ENCODE measurements at places on chromosomes 16 and 17.

GRCh38 chr17:41098481-41098880 lies 539 bp upstream of the KRTAP4-8 start:
- no peak for DNase-seq

GRCh38 chr16:11151885-11152629 lies 103.9 kb downstream of the SOCS1 start:
- DNase-seq, result no peak

- no peak for DNase-seq
These were observed 13.7 kb downstream of the CAMKK1 start for GRCh38 chr17:3879186-3879585.

DNA sequence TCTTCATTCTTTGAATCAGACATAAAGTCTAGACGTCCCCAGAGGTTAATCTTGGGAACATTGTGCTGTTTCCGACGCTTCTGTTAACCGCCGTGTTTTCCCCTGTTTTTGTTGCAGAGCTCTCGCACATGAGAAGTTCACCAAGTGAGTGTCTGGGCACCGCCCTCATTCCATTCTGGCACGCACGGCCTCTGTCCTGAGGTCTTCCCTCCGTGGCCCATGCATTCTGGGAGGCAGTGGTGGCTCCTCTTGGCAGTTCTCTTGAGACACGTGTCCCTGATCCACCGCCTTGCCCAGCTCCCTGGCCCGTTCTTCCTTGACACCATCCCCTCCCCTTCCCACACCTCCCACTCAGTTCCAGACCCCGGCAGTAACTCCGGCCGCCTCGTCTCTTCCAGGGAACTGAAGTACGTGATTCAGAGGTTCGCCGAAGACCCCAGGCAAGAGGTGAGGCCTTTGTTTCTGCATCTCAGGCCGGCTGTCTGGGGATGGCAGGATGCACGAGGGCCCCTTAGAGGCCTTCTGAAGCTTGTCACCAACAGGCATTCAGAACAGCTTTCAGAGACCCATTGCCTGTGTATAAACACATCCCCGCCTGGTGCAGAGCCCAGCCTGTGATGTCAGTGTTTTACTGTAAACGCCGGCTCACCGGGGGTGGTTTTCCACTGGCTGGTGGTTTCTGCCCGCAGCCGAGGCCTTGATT lies 85.9 kb upstream of the PLCG2 start:
- DNase-seq, result no peak

DNA sequence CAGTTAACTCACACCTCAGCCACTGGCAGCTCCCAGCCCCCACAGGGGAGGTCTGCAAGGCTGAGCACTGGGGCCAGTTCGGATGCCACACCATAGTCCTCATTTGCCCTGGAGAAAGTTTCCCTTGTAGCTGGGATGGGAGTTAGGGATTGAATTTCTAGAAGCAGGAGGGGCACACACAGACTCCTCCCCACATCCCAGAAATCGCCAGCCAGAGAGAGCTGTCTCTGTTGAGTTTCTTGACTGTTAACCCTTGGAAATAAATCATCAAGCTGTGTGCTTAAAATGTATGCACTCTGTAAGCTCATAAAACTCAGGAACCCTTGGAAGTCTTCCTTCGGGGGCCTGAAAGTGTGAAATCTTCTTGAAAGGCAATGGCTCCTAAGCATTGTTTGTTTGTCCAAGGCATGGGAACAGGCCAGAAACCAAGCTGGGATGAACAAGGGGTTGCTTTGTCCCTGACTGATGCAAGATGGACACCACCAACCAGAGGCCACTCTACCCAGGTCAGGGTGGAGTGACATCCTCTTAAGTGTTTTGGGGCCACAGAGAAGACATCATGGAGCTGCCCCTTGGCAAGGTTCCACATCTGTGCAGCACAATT lies 394 bp upstream of the PRM3 start:
- no peak for DNase-seq

- no peak for DNase-seq
These were observed 216.0 kb downstream of the C16orf78 start for GRCh38 chr16:49589544-49590031.

- no peak for DNase-seq
These were observed 11.7 kb upstream of the CD300LD start for GRCh38 chr17:74603746-74604145.

- DNase-seq, result no peak
These were observed 6.1 kb downstream of the GAST start for GRCh38 chr17:41718287-41718645.

DNA sequence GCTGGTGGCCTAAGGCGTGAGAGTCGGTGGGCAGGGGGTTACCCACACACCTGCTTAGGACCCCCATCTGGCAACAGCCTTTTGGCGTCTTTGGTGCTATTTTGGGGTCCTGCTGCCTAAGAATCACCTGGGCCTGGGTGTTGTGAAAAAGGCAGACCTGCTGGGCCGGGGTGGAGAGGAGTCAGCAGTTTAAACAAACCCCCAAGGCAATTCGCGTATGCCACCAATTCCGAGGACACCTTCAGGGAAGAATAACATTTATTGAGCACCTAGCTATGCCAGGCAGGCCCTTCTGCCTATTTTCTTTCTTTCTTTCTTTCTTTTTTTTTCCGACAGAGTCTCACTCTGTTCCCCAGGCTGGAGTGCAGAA lies 53.9 kb upstream of the TOB1 start:
- DNase-seq, result no peak

DNA sequence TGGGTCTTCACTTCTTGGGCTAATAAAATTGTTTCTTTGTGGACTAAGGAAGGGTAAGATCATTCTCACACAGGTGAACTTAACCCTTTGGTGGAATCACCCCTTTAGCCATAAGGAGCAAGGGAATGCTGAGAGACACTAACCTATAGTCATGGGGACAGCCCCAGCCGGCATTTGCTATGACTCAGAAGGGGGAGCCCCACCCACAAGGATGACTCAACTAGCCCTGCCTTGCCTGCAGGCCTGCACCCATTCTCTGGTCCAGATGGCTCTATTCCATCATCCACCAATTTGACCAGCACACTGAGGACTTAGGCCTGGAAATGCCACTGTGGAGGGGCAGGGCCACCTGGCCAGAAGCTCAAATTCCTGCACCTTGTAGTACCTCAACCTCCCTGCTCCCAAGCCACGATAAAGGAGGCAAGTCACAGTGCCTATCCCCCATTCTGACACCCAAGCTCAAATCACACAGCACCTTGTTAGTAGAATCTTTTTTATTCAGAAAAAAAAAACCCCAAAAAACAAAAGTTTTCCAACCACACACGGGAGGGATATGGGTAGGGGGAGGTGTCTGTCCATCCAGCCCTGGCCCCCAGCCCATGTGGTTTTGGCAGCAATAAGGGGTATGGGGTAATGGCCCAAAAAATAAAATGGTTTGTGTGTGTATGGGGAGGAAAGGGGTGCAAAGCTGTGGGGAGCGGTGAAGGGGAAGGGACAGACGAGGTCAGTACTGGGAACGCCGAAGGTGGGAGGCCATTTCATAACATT lies 3.0 kb downstream of the PFN1 start:
- DNase-seq, result no peak

GRCh38 chr17:1323336-1323735 lies 43.9 kb downstream of the TRARG1 start:
- no peak for DNase-seq

- no peak for DNase-seq
These were observed 605.6 kb upstream of the CDH5 start for GRCh38 chr16:65760874-65761273.

DNA sequence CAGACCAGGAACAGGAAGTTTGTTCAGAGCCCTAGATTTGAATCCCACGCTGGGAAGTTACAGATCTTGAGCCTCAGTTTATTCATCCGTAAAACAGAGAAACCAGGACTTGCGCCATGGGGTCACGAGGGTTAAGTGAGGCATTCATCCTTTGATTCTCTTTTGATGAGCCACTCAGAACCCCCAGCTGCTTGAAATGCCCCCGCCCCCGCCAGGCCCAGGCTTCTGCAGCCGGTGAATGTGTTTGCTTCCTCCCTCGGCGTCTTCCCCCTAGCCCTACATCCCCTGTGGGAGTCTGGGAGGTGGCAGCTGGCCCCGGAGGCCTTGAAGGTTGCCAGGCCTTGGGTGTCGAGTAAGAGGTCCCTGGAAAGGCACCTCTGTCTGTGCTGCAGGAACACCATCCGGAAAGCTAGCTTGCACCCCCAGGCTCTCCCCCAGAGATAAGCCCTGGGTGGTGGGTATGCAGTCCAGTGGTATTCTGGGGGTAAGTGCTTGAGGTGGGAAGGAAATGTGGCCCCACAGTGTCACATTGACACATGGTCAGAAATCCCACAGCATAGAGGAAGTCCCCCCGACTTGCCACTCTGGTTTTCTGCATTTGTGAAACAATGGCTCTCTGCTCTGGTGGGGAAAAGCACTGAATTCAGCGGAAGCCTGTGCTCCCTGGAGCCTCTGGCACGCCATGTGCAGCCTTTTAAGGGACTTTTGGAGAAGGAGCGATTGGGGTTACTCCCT lies 14.9 kb downstream of the IRF8 start:
- DNase-seq, result no peak

Measured in GM18507 (cell line).